ENCODE measurements at places on chromosomes 7 and 10.

DNA sequence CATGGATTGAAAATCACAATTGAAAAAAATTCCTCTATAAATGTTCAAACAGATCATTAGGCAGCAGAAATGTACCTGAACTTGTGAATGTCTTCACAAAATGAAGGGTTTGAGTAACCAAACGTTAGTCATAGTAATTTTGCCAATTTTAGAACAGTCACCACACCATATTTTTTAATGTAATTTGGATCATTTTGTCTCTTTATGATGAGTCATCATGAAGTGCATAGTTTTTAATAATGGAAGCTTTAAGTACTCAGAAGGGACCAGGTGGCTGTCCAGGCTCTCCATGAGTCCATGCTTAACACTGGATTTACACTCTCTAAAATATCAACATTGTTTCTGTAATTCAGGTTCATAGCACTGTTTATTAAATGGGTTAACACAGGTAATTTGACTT lies 219.2 kb downstream of the ETV1 start:
- no peak for DNase-seq

GRCh38 chr7:50142425-50143017 lies 49.5 kb upstream of the ZPBP start:
- DNase-seq: no peak

DNA sequence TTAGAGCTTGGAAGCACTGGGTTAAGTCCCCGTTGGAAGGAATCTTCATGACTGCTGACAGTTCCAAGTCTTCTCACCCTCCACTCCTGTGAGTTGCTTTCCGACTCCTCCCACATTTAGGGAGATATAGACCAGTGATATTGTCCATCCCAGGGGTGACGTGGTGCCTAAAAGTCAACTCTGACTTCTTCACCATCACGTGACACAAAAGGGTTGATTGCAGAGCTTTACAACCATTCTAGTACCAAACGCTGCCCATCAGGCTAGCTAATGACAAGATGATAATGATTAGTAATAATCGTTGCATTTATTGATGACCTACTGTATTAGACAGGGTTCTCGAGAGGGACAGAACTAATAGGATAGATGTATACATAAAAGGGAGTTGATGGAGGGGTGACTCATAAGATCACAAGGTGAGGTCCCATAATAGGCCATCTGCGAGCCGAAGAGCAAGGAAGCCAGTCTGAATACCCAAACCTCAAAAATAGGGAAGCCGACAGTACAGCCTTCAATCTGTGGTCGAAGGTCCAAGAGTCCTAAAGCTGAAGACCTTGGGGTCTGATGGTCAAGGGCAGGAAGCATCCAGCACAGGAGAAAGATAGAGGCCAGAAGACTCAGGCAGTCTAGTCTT lies 85.3 kb upstream of the CARD11 start:
- DNase-seq: no peak

- DNase-seq: no peak
Measured at GRCh38 chr10:113049881-113050280, 99.8 kb downstream of the TCF7L2 start.

- DNase-seq: no peak
Measured at GRCh38 chr7:115662120-115662519, 368.4 kb downstream of the TFEC start.

- DNase-seq: no peak
Measured at GRCh38 chr10:103582331-103583123, 89.0 kb downstream of the NEURL1 start.
